ENCODE measurements at places on chromosomes 7 and 10.

GRCh38 chr10:74113546-74113945 lies 37.1 kb downstream of the AP3M1 start:
- DNase-seq = no peak

DNA sequence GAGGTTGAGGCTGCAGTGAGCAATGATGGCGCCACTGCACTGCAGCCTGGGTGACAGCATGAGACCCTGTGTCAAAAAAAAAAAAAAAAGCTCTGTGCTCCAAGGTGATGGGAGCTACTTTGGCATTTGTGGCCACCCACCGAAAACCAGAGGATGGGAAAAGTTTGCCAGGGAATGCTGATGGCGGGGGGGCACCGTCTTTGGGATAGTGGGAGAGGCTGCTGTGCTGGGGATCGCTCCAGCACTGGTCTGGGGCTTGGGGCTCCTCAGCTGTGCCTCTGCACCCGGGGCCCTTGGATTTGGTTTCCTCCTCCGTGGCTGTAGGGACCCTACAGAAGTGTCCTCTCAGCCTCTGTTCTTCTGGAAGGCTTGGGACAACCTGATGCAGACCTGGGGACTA lies 11.7 kb upstream of the RAMP3 start:
- DNase-seq = no peak

DNA sequence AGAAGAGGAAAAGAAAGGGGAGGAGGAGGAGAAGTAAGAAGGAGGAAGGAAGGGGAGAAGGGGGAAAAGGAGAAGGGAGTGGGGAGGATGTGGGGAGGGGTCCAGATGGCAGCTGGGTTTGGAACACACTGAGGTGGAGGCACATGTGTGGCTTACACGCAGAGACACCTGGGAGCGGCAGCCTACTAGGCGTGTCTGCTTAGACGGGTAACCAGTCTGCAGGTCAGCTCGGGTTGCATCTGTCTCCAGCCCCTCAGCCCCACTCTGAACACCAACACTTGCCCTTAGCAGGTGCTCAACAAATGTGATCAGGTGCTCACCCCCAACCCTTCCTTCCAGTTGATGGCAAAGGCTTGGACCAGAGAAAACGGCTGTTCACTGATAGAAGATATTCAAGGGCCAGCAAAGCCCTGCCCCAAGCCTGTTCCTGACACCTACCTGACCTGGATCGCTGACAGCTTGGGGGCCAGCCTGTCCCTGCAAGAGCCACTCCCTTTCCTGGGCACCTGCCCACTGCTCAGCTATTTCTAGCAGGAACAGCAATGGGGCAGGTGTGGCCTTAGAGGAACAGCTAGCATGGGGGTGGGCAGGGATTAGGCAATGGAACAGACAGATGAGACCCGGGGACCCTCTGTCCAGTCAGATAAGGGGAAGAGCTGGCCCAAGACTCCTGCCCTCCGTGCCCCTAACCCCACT lies 70.5 kb downstream of the SH3PXD2A start:
- no peak for DNase-seq

- DNase-seq = peak; percentile 38
These were observed 241.5 kb downstream of the PHTF2 start for GRCh38 chr7:78039790-78040776.

DNA sequence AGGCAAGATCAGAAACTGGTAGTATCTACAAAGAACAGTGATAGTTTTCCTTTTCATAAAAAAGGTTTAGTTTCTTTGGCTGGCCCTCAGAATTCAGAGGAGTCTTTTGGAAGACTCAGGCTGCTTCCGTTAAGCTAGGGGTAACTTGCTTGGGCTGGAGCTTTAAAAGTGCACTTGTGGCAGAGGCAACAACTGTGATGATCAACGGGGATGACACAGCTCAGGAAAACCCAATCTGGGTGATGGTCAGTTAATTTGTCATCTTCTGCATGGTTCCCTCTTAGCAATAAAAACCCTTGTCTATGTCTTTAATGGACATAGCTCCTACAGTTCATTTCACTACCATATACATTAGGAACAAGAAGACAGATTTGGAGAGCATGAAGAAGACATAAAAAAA lies 46.7 kb downstream of the SGMS1 start:
- no peak for DNase-seq

DNA sequence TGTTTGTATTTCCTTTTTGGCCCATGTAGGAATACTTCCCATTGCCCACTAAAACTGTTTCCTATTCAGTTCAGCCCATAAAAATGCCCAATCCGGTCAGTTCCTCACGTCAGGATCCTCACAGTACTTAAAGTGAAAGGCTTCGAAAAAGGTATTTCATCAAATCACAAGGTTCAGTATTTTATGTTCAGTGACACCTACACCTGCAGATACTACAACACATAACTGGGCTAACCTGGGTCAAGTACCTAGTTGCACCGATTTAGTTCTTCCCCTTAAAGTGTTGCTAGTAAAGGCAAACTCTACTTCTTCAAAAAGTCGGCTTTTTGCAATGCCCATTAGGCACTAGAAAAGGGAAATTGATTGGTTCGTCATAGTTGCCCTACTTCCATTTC lies 1.1 kb downstream of the SNX13 start:
- DNase-seq = no peak

DNA sequence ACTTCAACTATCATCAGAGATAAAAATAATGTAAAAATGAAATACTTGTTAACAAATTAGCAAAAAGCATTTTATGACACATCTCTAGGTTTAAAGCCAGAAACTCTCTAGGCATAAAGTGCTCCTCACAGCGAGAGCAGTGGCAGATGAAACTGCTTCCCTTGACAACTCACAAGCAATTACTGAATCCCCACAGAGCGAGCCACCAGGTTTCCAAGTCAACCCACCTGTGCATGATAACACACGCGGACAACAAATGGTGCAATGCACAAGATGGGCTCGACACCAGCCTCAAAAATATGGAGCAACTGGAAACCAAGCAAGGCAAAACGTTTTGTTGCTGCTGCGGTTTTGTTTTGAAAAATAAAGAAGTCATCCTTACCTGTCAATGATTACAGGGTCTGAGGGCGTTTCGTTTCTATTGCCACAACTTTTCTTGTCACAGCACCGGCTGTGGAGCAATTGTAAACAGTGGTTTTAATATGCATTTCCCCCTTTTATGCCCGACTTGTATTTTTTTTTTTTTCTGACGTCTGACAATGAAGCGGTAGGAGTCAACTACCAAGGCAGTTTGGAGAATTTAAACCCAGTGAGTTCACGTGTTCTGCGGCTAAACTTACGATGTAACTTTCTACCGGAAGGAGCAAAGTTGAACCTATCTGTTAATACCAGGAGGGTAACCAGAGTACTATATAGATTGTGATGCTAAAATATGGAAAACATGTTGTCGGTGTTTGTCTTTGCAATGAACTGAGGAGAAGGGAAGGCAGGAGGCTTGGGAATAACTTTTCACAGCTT lies 7.0 kb downstream of the EBF3 start:
- no peak for DNase-seq

Data from GM19239 (cell line).